ENCODE measurements at places on chromosomes 4 and X.

GRCh38 chrX:15336023-15336413 lies 695 bp upstream of the PIGA start:
- peak; percentile 55 for DNase-seq

GRCh38 chr4:69828828-69829227 lies 31.1 kb downstream of the SULT1E1 start:
- DNase-seq: peak; percentile 7

DNA sequence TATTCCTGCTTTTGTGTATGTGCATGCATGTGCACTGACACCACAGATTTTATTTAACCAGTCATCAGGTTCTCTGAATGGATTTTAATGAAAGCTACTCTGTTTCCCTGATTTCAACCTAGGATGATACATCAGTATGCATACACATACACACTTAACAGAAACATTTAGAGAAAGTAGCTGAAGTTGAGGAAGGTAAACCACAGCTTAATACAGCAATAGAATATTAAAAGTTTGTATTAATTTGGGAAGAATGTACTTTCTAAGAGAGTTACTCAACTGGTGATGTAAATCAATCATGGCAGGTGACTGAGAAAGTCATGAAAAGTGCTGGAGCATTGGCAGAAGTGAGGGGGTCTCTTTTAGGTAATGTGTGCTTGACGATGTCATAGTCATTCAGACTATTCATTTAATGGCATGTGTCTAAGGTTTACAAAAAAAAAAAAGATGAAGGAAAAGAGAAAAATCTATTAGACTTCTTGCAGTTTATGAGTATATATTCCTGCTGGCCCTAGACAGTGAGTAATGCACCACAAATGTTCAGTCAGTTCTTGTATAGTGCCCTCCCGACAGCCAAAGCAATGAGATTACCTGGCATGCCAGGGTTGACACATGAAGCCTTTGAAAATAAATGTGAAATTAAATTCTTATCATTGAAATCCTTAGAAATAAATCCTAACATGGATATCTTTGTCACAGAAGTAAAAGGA lies 187.6 kb downstream of the RAPGEF2 start:
- DNase-seq: peak; percentile 62

DNA sequence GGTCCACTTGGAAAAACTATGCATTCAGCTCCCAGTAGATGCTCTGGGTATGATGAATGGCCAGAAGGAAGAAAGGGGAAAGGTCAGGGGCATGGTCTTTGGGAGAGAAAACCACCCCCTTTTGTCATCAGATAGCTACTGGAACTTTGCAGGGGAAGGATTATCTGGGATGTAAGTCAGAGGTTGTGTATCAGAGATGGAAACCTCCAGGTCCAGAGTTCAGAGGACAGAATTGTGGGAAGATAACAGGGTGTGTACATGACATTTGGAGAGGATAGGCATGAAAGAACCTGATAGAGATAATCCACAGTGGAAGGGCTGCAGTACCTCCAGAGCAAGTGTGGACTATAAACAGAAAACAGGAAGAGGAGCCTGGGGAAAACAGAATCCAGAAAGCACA lies 262.7 kb downstream of the SPRY1 start:
- no peak for DNase-seq
